Stimulated activated CD8-positive, alpha-beta memory T cell treated with anti-CD3 and anti-CD28 coated beads, Interleukin-2, amount 100 ng/mL, for 48 hours (primary cell): ENCODE measurements at places on chromosomes 2 and 18.

GRCh38 chr2:229297247-229297646 lies 26.2 kb upstream of the PID1 start:
- DNase-seq: no peak

DNA sequence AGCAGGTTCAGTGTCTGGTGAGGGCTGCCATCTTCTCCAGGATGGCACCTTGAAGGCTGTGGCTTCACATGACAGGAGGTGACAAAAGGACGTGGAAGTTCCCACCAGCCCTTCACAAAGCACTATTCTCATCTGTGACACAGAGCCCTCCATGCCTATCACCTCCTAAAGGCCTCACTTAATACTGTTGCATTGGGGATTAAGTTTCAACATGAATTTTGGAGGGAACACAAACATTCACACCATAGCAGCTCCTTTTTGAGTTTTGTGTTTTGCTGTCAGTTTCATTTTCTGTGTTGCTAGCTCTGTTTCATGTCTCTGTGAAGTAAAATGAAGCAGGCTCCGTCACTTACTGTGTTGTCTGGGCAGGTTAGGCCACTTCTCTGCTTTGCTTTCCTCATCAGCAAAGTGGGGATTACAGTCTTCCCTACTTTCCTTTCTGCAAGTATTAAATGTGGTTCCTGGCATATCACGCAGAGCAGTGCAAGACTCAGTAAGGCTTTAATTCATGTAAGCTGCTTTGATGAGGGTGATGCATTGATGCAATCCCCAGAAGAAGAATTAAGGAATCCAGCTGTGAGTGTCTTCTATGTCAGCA lies 31.6 kb downstream of the LIMS1 start:
- DNase-seq: no peak

DNA sequence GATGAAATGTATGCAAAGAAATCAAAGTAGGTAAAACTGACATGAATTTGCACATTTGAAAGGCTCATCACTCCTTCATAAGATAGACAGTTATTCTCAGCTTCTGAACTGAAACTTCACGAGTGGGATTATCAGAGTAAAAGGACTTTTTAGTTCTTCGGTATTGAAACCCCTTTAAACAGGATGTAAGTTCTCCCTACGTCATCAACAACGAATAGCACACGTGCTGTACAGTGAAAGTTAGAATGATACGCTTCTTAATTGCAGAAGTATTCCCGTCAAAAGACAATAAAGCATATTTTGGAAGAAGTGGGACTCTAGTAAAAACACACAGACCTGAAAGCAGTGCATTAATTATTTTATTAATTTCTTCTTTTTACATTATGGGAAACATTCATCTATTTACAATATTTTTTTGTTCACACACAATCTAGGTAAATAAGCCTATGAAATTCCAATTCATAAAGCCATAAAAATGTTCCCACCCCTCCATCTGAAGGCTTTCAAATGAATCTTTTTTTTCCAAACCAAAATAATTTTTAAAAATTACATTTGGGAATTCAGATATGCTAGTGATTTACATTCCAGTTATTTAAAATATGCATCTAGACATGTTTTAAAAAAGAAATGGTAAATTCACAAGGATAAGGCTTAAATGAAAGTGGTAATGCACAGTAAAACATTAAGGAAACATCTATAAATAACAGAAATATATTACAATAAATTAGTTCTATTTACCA lies 45.9 kb downstream of the TGIF1 start:
- no peak for DNase-seq

- DNase-seq: no peak
These were observed 44.5 kb upstream of the CHN1 start for GRCh38 chr2:175049661-175050060.

GRCh38 chr2:134273256-134273983 lies 19.5 kb downstream of the MGAT5 start:
- DNase-seq: no peak

DNA sequence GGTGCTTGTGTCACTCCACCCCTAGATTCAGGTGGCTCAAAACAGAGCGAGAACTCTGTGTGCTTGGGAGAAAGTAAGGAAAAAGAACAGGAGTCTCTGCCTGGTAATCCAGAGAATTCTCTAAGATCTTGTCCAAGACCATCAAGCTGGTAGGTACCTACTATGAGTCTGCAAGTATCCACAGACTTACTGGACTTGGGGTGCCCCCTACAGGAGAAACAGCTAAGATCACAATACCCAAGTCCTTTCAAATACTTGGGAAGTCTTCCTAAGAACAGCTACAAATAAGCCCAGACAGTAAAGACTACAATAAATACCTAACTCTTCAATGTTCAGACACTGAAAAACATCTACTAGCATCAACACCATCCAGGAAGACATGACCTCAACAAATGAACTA lies 1143.6 kb upstream of the ACVR2A start:
- DNase-seq: no peak

DNA sequence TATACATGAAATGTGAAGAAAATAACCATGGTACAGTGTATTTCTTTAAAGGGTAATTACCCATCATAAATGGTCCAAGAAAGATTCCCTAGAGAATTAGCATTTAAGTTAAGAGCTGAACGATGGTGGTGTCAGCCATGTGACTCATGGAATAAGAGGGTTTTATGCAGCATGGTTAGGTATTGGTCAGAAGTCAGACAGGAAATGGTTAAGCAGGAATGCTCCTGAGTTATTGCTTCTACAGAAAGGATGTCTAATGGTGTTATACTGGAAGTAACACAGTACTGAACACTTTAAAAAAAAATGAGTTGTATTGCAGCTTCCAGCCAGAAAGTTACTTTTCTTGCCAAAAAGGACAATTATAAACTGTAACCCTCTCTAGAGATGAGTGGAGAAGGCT lies 72.7 kb upstream of the UBE2E3 start:
- DNase-seq: no peak

- DNase-seq: no peak
These were observed 5.4 kb downstream of the CFAP36 start for GRCh38 chr2:55524884-55525437.

GRCh38 chr2:62947403-62947802 lies 103.2 kb upstream of the OTX1 start:
- DNase-seq: no peak

DNA sequence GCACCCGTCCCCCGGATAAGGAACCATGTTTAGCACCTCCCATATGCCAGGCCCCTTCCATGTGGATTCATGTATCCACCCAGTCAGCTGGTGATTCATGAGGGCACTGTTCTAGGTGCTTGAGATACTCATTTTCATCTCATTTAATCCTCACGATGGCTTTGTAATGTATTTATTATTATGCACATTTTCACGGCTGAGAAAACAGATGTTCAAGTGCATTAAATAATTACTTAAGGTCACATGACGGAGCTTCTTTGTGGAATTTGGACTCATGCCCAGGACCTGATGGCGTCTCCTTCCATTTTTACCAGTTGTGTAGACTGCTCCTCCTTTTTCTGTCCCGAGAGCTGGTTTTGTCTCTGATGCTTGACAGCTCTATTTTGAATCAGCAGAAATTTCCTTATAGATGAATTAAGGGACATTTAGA lies 72.2 kb upstream of the RBM44 start:
- no peak for DNase-seq

DNA sequence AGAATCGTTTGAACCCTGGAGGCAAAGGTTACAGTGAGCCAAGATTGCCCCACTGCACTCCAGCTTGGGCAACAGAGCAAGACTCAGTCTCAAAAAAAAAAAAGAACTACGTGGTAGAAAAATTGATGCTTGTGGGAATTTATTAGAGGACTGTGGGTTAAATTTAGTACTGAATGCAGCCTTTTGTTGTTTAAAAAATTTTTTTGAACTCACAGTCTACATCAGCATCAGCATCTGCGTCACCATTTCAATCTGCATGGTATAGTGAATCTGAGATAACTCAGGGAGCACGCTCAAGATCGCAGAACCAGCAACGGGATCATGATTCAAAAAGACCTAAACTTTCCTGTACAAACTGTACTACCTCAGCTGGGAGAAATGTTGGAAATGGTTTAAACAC lies 30.5 kb downstream of the MARCHF7 start:
- DNase-seq: no peak

- no peak for DNase-seq
These were observed 158.8 kb upstream of the SMIM21 start for GRCh38 chr18:75586130-75586889.

- DNase-seq: no peak
These were observed 7.7 kb downstream of the FAM228A start for GRCh38 chr2:24182507-24182906.

- DNase-seq: no peak
These were observed 192.0 kb downstream of the MTX2 start for GRCh38 chr2:176461098-176461808.

DNA sequence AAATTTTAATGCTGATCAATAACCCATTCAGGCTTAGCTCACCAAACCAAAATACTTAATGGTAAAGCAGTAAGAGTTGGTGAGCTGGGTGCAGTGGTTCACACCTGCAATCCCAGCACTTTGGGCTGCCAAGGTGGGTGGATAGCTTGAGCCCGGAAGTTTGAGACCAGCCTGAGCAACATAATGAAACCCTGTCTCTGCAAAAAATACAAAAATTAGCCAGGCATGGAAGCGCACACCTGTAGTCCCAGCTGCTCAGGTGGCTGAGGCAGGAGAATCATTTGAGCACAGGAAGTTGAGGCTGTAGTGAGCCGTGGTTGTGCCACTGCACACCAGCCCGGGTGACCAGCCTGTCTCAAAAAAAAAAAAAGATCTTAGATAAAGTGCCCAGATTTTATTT lies 35.7 kb upstream of the MPP4 start:
- no peak for DNase-seq

- no peak for DNase-seq
These were observed 158.8 kb upstream of the SLC39A10 start for GRCh38 chr2:195498176-195498575.

DNA sequence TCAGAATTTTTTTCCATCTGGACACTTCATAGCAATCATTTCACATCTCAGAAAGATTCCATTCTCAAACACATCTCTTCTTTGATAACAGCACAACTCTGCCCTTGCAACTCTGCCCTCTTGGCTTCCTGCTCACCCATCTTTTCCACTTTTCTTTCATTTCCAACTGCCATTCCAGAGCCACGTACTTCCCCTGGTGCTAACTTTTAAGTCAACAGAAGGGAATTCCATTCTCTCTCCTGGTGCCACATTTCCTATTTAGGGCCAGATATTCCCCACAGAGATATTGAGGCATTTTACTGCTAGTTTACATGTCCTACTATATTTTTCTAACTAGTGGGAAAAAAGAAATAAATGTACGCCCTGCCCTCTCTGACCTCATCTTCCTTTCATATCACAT lies 590.2 kb downstream of the ARHGAP15 start:
- DNase-seq: no peak

DNA sequence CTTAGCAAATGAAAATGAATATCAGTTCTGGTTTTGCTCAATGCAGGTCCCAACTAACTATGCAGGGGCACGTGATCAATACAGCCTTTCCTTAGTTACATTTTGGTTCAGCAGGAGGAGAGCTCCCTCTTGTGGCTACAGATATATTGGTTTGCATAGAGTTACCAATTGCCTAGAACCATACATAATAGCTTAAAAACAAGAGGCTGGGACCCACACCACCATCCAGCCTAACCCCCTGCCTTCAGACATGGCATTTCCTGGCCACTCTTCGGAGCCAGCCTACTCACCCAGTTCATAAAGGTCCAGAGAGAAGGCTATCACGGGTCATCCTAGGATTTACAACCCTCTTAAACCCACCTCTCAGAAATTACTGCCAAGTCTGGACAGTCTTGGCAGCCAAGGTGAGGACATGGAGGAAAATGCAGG lies 10.5 kb downstream of the CCDC93 start:
- DNase-seq: no peak

GRCh38 chr18:24799720-24800119 lies 339.3 kb downstream of the HRH4 start:
- no peak for DNase-seq
